NCI-H524 (cell line): ENCODE measurements at places on chromosomes 11 and 22.

GRCh38 chr11:112437096-112437495, 176.4 kb upstream of the PLET1 start:
- no peak for DNase-seq

DNA sequence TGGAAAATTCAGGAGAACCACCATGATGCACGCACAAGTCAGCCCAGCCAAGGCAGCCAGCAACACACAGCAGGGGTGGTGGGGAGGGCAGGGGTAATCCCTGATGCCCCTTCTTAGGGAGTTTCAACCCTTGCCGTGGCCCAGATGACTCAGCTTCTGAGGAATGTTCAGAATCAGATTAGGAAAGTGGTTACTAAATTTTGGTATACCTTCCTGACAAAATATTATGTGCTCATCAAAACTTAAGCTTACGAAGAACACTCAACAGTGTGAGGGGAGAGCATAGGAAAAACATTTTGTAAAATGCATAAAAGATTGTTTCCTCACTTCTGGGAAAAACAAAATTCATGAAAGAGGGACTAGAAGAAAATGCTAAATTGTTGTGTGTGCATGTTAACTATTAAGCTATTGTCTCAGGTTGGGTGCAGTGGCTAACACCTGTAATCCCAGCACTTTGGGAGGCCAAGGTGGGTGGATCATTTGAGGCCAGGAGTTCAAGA, 32.1 kb downstream of the SERPIND1 start:
- DNase-seq: no peak

GRCh38 chr22:18087350-18087855, 9.6 kb downstream of the PEX26 start:
- no peak for DNase-seq

- no peak for DNase-seq
Measured at GRCh38 chr11:67434395-67434881, 3.0 kb downstream of the PTPRCAP start.

GRCh38 chr22:36417281-36417686, 29.5 kb upstream of the MYH9 start:
- no peak for DNase-seq

DNA sequence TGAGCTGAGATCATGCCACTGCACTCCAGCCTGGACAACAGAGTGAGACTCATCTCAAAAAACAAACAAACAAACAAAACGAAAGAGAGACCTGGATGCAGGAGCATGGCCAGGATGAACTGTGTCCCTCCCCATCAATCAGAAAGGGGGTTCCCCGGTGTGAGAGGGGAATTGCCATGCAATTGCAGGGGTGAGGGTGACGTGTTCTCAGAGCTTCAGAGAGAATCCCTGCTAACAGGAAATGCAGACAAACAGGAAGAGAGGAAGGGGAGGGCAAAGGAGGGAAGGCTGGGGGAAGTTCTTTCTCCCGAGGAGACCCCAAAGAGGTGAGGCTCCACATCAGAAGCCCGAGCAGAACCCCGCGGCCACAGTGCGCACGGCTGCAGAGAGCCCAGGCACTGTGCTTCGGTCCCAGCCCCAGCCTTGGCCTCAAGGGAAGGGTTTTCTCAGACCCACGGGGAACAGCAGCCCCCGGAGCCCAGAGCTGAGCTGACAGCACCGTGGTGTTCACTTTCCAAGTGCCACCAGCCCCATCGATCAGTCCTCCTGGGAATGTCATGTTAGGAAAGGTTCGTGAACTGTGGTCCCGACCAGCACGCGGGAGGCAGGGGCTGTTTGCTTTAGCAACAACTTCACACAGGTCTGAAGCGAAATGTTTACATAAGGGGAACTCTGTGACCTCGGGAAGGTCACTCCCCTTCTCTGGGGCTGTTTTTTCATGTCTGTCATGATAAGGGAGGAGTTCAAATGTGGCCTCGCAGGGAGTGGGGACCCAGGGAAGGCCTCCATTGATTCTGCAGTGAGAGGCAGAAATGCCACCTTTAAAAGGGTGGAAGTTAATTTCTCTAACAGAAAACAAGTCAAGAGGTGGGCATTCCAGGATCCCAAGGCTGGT, 108.0 kb upstream of the ANO1 start:
- no peak for DNase-seq

- DNase-seq: no peak
Measured at GRCh38 chr11:33273656-33274055, 16.5 kb downstream of the HIPK3 start.

DNA sequence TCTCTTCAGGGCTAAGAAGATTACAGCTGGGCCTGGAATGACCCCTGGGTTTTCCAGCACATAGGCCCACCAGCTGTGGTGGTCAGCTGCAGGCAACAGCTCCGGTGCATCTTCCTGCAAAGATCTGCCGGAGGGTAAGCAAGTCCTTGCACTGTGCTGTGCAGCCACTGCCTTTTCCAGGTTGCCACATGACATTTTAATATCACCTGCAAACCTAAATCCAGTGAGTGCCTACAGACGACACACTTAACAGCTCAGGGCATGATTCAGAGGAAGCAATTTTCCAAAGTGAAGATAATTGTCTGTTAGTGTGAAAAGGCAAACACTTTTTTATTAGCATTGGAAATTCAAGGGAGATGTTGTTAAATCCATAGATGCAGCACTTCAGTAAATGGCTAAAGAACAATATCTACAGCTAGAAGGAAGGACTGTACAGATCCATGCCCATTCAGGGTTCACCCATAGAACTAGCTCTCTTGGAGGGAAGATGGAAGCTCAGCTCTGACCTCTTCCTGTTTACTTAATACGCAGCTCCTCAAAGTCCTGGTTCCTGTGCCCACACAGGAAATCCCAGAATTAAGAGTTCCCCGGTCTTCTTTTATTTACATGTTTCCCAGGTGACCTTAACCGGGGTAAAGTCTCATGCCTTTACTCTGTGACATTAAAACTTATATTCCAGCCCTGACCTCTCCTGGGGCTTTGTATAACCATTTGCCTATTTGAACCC, 13.3 kb upstream of the NRIP3 start:
- DNase-seq: no peak

GRCh38 chr11:92750794-92751193, 218.7 kb upstream of the MTNR1B start:
- no peak for DNase-seq

DNA sequence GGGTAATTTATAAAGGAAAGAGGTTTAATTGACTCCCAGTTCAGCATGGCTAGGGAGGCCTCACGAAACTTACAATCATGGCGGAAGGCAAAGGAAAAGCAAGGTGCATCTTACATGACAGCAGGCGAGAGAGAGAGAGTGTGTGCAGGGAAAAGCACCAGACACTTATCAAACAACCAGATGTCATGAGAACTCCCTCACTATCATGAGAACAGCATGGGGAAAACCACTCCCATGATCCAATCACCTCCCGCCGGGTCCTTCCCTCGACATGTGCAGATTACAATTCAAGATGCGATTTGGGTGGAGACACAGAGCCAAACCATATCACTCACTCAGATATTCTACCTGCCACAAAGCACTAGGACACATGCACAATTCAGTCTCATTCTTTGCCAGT, 48.1 kb upstream of the HMGXB4 start:
- peak; percentile 91 for DNase-seq

- DNase-seq: peak; percentile 83
Measured at GRCh38 chr11:62337303-62338181, at the start of gene ASRGL1. Gene ASRGL1 (plus strand): TSS chr11:62337448. CDS start chr11:62337978, 530 bp downstream.

DNA sequence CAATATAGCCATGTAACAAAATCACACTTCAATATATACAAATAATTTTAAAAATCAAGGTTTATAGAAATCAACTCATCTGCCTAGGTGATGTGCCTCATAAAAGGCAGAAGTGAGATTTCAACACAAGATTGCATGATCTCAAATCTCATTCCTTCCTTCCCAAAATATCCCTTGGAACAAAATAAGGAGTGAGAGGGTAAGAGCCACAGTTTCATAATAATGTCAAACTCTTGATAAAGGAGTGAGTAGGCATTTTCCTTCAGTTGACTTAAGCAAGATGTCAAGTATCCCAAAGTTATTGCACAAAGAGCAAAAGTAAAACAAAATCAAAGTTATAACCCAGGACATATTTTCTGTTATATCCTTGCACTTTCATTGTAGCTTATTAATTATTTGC, 81.3 kb downstream of the C22orf31 start:
- no peak for DNase-seq

- DNase-seq: no peak
Measured at GRCh38 chr11:22666325-22666687, at the start of gene GAS2. Gene GAS2 (plus strand): TSS chr11:22666611. CDS start chr11:22674870, 8,259 bp downstream.

GRCh38 chr11:70594031-70594430, 195.7 kb downstream of the CTTN start:
- DNase-seq: no peak

DNA sequence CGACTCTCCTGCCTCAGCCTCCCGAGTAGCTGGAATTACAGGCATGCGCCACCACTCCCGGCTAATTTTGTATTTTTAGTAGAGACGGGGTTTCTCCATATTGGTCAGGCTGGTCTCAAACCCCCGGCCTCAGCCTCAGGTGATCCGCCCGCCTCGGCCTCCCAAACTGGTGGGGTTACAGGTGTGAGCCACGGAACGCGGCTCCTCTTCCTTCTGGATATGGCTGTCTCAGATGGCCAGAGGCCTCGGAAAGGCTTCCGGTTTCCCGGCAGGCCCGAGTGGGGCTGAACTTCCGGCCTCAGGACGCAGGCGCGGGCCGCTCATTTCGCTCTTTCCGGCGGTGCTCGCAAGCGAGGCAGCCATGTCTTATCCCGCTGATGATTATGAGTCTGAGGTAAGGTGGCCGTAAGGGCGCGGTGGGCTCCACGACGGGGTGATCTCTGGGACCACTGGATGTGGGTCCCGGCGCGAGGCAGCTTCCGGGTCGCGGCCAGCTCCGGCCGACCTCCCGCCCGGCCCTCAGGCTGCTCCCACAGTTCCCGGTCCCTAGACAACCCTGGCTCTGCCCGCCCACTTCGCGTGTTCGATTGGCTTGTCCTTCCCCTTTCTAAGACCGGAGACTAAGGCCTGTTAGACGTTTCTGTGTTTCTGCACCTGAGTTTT, at the start of gene EIF3L:
Gene EIF3L (plus strand): TSS at position 331 of the 663 bp plus-strand sequence. CDS start 31 bp downstream, at position 362.
- peak; percentile 89 for DNase-seq

GRCh38 chr11:70699294-70700221, 301.2 kb downstream of the CTTN start:
- no peak for DNase-seq

DNA sequence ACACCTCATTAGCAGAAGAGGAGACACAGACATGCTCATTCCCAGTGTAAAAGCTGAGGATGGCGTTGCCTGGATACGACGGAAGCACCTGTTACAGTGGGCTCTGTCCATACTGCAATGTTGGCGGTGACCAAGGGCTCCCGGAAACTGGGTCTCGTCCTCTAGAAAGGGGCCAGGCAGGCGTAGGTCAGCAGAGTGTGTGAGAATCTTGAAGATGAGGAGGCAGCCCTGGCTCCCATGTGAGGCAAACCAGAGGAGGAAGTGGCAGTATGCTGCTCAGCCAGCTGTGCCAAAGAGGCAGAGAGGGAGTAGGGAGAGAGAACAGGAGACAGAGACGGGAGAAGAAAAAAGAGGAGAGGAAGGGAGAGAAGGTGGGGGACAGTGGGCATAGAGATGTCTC, 10.3 kb downstream of the LTO1 start:
- no peak for DNase-seq

DNA sequence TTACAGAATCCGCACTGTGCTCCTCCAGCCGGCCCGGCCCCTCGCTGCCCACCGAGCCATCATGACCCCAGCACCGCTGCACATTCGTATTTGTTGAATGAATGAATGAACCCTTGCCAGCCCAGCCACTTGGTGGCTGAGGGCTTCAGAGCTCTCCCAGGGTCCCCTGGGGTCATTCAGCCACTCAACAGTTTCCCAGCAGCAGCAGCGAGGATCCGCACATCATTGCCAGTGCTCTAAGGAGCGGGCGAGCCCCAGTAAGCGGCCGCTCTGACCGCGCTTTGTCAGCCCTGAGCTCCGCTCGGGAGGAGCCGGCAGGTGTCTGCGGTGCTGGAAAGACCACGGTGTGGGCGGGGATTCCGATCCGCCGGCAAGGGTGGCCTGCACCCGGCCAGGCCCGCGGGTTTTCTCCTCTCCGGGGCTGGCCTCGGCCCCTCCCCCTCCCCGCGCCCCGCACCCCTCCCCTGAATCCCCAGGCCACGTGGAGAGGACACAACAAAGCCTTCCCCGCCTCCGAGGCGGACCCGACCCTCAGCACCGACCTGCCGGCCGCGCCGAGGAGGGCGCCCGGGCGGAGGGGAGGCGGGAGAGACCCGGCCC, 563 bp downstream of the BID start:
- peak; percentile 68 for DNase-seq

- DNase-seq: no peak
Measured at GRCh38 chr11:75603791-75604736, 42.0 kb downstream of the SERPINH1 start.

DNA sequence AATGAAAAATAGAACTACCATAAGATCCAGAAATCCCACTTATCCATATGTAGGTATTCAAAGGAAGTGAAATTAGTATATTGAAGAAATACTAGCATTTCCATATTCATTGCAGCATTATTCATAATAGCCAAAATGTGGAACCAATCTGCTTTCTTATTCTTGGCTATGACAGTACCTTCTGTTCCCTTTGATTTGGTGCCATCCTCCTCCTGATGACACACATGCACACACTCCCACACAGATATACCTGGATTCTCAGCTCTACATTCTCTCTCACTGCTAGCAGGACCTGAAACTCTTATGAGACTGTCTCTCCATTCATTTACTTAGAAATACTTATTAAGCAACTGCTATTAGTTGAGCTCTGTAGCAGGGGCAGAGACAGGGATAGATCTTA, 582.6 kb upstream of the TENM4 start:
- no peak for DNase-seq

DNA sequence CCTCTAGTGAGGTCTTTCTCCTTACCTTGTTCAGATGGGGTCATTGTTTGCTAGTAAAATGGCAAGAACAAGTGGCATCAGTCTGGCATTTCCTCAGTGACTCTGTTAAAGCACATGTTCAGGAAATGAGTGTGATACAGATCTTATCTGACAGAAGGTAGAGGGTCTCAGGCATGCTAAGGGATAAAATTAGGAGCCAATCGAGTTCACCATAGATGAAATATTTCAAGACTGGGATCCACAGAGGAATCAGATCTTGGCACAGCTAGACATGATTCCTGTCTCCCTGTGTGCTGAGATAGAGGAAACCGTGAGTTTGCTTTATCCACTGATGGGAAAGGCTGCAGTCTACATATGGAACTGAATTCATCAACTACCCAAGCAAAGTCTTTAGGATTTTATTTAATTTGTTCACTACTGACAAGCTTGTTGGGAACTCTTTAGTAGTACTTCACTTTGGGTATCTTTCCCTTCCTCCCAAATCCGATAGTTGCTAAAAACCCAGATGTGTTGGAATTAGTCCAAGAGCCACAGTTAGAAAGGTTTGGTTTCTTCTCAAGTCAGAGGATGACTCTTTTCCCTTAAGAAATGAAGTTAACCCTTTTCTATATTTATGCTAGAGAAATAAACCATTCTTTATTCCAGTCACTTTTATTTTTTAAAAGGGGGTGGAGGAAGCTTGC, 18.4 kb downstream of the FAM118B start:
- DNase-seq: no peak

DNA sequence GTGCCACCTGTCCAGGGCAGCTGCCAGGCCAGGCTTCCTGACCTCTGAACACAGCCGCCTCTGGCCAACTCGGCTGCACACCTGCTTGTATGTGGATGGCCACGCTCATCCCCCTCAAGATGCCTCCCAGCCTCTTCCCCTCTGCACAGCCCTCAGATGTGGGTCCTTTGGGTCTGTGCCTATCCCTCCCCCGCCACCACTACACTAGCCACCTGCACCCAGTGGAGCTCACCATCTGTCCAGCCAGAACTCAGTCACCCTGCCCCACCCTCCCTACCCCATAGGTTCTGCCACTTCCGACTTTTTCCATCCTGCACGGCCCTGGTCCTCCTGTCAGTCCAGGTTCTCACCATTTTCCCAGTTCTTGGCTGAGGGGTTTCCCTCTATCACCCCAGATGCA, 44.6 kb downstream of the PHF21B start:
- peak; percentile 80 for DNase-seq

GRCh38 chr11:107218123-107219013, 200.1 kb upstream of the GUCY1A2 start:
- DNase-seq: peak; percentile 8
